Retinal pigment epithelial cell (primary cell): ENCODE measurements at places on chromosomes 12 and 14.

DNA sequence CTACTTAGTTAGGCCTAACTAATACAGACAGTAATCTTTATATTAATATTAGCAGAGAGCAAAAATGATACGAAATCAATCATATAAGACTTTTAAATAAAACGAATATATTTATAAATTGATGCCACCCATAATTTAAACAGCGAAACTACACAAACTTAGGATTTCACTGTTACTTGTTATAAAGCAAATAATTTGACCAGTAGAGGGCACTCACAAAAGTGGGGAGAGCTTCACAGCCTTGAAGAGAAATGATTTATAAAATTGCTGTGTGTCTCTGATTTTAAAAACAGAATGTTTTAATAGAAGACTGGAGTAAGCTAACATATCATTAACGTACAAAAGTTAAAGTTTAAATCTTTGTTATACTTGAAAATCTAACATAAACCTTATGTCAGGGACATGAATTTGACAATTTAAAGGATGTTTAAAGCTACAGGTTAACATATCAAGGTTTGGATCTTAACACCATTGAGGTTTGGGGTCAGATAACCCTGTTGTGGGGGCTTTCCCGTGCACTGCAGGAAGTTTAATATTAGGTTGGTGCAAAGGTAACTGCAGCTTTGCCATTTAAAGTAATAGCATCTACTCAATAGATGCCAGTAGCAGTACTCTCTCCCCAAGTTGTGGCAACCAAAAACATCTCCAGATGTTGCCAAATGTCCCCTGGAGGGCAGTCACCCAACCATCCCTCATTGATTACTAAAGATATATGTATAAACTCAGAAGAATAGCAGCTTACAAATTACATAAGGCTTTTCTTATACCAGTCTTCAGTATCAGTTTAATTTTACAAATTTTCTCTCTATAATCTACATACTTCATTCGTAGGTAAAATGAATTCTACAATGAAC, 9.3 kb downstream of the KRAS start:
- DNase-seq, result no peak

DNA sequence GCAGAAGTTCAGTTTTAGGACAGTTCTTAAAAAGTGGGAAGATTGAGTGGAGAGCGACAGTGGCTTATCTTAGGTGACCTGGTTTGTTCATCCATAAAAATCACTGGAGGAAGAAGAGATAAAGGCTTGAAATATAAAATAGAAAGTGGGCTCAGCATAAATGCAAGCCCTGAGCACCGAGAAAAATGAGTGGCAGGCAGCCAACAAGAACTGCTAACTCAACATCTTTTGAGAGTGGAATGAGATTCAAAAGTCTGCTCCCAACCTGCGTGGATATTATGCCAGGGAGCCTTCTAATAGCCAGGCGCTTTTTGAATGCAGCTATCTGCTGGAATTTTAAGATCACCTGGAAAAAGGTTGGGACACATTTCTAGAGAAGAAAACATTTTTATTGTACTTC, 666.5 kb downstream of the FLRT2 start:
- DNase-seq, result no peak

- no peak for DNase-seq
These were observed 18.7 kb upstream of the AP4S1 start for GRCh38 chr14:31006703-31007102.

- DNase-seq, result no peak
These were observed 35.9 kb upstream of the MED13L start for GRCh38 chr12:116313194-116313927.

DNA sequence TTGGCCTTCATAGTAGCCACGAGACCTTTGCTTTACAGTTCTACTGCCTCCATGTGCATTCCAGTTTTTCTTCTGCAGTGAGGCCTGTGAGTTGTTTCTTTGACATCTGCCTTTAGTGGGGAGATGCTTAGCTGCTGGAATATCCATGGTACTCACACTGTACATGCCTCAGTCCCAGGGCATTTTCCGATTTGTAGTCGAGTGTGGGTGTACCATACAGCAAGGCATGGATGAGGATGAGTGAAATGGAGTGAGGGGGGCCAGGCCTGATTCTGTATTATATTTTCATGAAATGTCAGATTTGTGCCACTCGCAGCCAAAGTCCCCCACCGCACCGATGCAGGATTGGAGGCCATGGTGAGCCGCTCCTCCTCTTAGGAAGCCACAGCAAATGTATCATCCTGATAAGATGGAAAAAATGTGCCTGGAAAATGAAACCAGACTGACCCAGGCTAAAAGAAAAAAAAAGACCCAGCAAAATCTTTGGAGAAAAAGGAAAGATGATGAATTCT, 173.0 kb downstream of the ADGRD1 start:
- no peak for DNase-seq

DNA sequence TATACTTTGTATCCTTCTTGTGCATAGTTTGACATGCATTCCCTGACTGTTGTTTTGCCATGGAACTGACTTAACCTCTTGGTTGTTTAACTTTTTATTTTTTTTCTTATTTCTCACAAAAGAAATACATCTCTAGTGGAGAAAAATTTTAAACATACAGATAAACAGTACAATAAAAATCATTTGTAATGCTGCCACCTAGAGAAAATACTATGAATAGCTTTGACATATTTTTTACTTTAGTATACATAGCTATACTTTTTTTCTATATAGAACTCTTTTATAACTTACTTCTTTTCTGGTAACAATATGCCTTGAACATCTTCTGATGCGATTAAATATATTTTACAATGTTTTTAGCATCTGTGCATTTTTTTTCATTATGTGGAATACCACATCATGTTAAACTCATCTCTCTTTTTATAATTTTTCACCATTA, 184.5 kb downstream of the AKAP6 start:
- no peak for DNase-seq

- DNase-seq, result no peak
These were observed 283.4 kb upstream of the G2E3 start for GRCh38 chr14:30275604-30276003.

DNA sequence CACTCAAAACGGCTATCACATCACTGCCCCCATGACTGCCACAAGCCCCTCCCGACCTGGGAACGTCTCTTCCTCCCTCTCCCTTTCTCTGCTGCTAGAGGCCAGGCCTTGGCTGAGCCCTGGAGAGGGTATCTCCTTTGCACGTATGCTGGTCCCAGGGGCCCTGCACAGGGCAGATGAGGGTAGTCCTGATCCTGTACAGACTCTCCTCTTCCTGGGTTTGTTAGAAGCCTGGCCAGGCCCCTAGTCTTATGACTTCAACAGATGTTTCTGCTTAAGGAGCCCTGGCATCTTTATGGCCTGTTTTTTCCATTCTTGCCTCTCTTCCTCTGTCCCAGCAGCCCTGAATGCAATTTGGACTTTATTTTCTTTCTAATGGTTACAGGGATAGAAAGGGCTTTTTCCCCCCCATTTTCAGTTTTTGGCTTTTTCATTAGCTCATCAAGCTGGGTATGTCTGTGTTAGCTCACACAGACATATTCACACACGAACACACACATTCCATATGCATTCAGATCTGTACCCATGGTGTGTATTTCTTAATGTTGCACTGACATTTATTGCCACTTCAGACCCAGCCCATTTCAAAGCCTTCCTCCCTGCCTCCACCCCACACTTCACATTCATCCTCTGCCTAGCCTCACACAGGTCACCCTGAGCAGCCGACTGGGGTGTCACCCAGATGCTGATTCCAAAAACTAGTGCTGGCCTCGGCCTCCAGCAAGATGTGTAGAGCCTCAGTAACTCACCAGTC, 203.2 kb downstream of the ZFP36L1 start:
- DNase-seq, result no peak

DNA sequence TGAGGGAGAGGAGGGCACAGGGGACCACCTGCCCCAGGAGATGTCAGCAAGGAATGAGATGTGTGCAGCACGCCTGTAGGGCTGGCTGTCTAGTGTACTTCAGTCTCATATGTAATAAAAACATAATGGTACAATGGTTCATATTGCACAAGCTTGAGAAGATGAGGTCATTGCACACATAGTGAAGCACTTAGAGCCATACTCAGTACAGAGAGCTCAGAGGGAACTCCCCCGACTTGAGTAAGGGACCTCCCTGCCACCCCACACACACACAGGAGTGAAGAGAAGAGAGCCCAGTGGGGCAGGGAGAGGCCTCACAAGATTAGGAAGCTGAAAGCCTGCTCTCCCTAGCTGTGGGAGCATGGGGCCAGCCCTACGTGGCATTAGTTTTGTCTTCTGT, 61.5 kb downstream of the SLC6A12 start:
- DNase-seq, result no peak

- no peak for DNase-seq
These were observed 30.1 kb upstream of the RESF1 start for GRCh38 chr12:31929027-31929526.

- no peak for DNase-seq
These were observed 5.8 kb downstream of the MON2 start for GRCh38 chr12:62472472-62472871.

DNA sequence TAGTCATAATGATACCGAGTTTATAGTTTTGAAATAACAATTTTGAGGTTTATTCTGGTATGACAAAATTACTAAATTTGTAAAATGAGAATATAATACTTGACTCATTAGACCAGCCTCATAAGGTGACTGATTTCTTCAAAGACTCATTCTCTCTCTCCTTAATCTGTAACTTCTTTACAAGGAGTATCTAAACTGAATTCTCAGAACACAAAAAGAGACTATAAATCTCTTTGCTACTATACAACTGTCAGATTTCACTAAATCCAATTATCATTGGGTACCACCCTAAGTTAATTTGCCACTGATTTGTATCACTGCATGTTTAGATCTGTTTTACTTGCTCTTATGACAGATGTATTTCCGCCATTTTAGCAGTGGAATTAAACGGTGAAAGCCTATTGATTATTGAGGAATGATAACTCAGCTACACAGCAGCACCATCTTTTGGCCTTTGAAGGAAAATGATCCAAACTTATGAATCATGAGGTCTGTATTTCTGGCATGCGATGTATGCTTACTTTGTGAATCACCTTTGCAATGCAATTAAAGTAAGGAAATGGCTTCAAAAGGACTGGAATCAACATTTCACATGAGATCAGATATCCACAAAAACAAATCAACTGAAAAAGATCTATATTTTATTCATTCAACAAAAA, 161.2 kb downstream of the RERGL start:
- DNase-seq, result peak; percentile 34

- no peak for DNase-seq
These were observed 23.3 kb downstream of the LMNTD1 start for GRCh38 chr12:25529738-25530137.

DNA sequence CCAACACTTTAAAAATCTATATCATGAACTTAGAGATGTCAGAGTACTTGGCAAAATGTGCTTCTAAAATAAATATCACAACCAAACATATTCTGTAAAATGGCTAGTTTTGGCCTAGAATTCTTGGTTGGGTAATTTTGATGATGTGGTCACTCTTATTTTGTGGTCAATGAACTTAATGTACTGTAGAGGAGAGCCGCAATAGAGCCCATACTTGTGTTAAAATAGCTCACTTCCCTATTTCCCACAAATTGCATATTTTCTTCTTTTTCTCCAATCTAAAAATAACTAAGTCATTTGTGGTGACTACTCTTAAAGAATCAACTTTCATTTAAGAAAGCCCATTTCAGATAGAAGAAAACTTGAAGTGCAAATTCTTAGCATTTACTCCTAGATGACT, 619.4 kb downstream of the CCER1 start:
- no peak for DNase-seq

- DNase-seq, result no peak
These were observed 105.0 kb downstream of the SNAPC1 start for GRCh38 chr14:61866932-61867920.

- DNase-seq, result no peak
These were observed 60.6 kb upstream of the KCNA1 start for GRCh38 chr12:4849115-4849541.

GRCh38 chr12:27965411-27965810, 7.1 kb downstream of the PTHLH start:
- peak; percentile 57 for DNase-seq

DNA sequence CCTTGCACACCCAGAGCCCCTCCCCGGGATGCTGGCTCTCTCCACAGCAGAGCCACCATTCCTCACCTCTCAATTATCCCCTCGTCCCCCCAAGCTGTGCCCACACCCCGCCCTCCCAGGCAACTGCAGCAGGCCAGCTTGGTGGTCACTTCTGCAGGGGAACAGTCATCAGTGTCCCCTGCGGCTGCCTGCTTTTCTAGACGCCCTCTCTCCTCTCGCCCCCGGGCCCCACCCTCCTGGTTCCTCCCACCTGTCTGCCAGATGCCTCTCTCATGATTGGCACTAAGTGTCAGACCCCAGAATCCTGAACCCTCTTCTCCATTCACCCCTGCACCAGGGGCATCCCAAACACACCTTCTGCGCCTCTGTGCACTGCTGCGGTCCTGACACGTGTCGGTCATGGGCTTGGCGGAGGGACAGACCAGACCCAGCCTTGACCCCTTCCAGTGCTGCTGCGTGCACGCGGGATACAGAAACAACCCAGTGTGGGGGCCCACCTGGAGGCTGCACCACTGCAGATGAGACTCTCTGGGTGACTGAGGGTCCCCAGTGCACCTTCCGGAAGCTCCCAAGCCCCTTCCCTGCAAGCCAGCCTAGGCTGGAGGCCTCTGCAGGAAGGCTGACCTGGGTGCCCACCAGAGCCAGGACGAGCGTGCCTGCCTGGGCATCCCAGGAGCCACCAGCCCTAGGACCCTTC, 99.5 kb downstream of the SETD3 start:
- DNase-seq, result no peak

- DNase-seq, result no peak
These were observed 394.9 kb downstream of the BCL11B start for GRCh38 chr14:98877065-98877464.

DNA sequence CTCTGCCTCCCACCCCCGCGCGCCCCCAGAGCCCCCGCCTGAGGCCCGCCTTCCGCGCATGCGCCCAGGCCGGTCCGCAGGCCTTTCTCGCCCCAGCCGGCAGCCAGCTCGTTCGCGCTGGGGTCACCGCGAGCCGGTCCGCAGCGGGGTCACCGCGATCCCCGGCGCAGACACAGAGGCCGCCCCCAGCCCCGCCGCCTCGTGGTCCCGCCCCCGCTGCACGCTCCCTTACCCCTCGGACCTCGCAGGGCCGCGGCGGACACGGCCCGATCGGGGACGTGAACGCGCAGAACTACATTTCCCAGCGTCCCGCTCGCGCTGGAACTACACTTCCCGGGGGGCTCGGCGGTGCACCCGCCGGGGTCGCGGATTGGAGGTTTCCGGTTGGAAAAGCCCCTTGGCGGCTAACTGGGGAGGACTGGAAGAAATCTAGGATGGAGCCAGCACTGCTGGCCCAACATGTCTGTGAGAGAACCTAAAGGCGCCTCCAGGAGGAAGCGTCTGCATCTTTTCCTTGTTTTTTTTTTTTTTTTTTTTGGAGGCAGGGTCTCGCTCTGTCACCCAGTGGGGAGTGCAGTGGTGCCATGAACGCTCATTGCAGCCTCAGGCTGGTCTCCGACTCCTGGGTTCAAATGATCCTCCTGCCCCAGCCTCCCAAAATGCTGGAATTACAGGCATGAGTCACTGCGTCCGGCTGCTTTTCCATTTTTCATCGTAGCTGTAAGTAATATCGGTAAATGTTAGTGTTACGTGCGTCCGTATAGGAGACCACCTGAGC, at the start of gene ZNF605:
Gene ZNF605, minus strand, starts transcription at position 296 of the 778 bp plus-strand sequence. CDS start 10,671 bp downstream, outside the sequence.
- DNase-seq, result peak; percentile 65

GRCh38 chr12:110102255-110102654, 21.9 kb upstream of the IFT81 start:
- no peak for DNase-seq
